ENCODE measurements at places on chromosomes 2 and 18. TPM values are rescaled to one million over a fixed set of nuclear protein-coding genes. Genes with fewer than 3 reads are reported as not detected.

DNA sequence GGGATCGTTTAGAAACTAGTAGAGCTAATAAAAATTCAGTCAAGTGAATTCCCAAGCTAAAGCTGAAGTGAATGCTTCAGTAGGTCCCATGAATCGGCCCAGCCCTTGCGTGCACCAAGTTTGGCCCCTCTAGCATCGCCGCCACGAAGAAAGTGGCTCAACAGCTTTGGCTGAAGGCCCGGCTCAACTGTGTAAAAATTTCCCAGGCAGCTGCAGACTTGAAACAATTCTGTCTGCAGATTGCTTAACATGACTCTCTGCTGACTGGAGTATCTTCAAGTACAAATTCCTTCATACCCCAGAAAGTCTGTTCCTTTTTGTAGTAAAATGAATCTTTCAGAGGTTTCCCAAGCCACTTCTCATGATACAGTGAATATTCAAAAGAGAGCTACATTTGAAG, 32.7 kb downstream of the ALMS1 start:
- no peak overlapping the region for H3K4me3 ChIP-seq
- no peak for DNase-seq

GRCh38 chr18:78948707-78949106, 30.9 kb upstream of the SALL3 start:
- no peaks in the 10 kb centered on the region for H3K27me3 ChIP-seq
- no peak overlapping the region for H3K4me3 ChIP-seq
- H3K4me1 ChIP-seq: no peaks in the 10 kb centered on the region
- DNase-seq: no peak

GRCh38 chr2:196088203-196088602, 19.6 kb upstream of the DNAH7 start:
- H3K4me3 ChIP-seq: no peak overlapping the region
- no peaks in the 10 kb centered on the region for H3K27me3 ChIP-seq
- no peak overlapping the region for H3K27ac ChIP-seq
- H3K36me3 ChIP-seq: no peaks in the 10 kb centered on the region
- H3K4me1 ChIP-seq: no peaks in the 10 kb centered on the region

VSNL1 gene
- polyA plus RNA-seq: not detected

ANKRD29 gene
- 0.03 TPM for polyA plus RNA-seq
